ENCODE measurements at places on chromosomes 6 and 20.

DNA sequence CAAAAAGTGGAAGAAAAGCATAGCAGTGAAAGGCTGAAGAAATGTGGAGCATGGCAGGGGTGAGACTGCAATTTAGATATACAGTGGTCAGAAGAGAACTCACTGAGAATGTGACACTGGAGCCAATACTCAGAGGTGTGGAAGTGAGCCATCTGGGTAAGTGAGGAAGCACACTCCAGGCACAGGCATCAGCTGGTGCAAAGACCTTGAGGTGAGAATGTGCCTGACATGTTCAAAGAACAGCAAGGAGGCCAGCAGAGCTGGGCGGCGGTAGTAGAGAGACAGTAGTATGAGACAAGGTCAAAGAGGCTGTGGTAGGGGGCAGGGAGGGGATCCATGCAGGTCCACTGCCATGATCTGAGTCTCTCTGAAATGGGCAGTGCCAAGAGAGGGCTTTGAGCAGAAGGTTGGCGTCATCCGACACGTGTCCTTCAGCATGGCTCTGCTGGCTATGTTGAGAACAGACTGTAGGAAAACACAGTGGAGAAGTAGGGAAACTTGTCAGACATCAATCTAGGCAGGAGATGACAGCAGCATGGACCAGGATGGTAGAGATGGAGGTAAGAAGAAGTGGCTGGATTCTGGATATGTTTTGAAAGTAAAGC, 84.4 kb downstream of the PLCG1 start:
- no peak for DNase-seq

DNA sequence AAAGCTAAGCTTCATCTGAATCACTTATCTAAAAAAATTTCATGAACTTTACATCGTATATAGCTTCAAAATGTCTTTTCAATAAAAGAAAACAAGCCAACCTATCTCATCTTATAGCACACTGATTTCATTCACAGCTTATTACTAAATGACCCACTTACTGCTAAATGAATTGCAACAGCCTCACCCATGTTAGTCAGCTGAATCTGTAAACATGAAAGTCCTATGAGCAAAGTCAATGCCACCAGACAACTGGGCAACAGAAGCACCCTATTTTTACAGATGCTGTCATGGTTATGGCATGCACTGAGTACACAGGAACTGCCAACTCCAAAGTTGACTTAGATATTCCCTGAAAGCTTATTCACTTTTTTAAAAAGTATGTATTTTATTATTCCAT, 41.2 kb upstream of the DST start:
- peak; percentile 77 for DNase-seq

DNA sequence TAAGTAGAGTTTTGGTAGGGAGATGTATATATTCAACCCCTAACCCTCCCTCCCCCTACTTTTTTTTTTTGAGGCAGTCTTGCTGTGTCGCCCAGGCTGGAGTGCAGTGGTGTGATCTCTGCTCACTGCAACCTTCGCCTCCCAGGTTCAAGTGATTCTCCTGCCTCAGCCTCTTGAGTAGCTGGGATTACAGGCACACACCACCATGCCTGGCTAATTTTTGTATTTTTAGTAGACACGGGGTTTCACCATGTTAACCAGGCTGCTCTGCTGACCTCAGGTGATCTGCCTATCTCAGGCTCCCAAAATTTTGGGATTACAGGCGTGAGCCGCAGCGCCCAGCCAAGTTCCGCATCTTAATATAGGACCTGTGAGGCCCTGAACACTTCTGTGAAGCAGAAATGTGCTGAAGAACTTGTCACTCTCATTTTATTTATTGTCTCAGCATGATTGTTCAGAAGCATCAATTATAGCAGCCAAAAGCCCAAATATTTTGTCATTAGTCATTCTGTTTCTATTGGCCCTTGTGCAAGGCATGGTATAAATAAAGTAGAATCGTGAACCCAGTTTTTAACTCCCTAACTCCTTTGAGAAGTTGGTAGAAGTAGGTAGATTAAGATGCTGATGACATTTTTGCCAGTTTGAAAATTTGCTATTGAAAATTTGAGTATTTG, 19.4 kb downstream of the DSTN start:
- DNase-seq = no peak

- DNase-seq = no peak
Measured at GRCh38 chr20:34310481-34311117, 7.4 kb upstream of the AHCY start.
